Effector memory CD8-positive, alpha-beta T cell (primary cell): ENCODE measurements at places on chromosomes 2 and 18.

GRCh38 chr2:222303828-222304736, 5.3 kb upstream of the PAX3 start:
- no peak for DNase-seq

GRCh38 chr2:171939743-171940071, 17.4 kb downstream of the HAT1 start:
- DNase-seq: no peak

DNA sequence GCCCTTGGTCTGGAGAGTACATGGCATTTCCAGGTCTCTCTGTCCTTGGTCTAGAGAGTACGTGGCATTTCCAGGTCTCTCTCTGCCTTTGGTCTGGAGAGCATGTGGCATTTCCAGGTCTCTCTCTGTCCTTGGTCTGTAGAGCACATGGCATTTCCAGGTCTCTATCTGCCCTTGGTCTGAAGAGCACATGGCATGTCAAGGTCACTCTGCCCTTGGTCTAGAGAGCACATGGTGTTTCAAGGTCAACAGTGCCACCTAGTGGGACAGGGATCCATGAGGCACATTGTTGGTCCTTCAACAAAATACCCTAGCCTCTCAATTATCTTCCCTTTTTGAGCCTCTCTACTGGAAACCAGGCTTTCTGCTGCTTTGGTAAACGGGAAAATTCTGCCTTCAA, 250.2 kb downstream of the OTX1 start:
- no peak for DNase-seq

DNA sequence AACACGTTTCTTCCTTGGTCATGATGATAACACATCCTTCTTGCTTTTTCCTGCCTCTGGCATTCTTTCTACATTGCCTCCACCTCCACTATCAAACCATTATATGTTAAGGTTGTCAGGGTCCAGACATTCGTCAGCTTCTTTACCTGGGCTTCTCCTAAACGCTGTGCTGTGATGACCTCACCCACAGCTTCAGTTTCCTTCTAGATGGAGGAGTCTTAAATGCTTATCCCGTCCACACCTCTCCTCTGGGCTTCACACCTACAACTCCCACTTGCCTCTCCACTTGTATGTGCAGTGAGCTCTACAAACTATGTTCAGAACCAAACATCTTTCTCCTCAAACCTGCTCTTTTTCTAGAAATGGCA, 666 bp upstream of the STAT1 start:
- DNase-seq: no peak

GRCh38 chr2:1707771-1708418, 36.4 kb downstream of the PXDN start:
- no peak for DNase-seq

GRCh38 chr2:112627060-112628040, 18.4 kb upstream of the SLC20A1 start:
- DNase-seq: no peak

GRCh38 chr2:32745191-32745590, 117.3 kb downstream of the TTC27 start:
- DNase-seq: no peak

- no peak for DNase-seq
Measured at GRCh38 chr2:108588070-108588668, 53.9 kb downstream of the LIMS1 start.

DNA sequence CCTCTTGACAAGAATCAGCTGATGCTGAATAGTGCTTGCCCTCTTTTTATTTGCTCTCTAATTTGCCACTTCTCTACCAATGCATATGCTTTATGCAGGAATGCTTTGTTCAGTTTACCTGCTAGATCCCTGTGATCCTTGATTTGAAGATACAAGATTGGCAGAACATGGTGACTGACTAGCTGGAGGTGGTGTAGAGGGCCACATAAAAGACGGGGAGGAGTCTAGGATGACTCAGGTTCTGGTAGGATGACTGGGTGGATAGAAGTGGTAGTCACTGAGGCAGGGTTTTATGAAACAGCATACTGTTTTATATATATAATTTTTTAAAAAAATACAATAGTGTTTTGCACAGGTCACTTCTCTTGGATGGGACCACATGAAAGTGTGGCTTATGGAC, 6.3 kb upstream of the ADGRF3 start:
- no peak for DNase-seq

GRCh38 chr2:174628528-174629169, 31.0 kb upstream of the WIPF1 start:
- DNase-seq: no peak

GRCh38 chr2:147777394-147777793, 67.4 kb upstream of the ACVR2A start:
- no peak for DNase-seq

DNA sequence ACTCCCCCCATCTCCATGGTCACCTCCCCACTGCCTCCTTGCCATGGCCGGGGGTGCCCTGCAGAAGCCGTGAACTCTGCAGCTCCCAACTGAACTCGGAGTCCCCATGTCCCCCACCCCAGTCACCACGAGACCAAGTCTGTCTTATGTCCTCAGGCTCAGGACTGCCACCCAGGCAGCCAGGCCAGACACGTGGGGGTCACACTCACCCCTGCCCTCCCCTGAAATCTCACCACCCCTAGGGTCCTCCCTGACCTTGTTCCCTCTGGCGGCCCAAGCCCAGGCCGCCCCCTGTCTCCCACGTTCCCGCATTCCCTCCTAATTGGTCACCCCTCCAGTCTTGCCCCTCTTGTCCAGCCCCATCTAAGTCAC, 11.0 kb downstream of the AQP12A start:
- DNase-seq: no peak

GRCh38 chr2:27871802-27872201, 18.4 kb downstream of the RBKS start:
- DNase-seq: no peak
